ENCODE measurements at places on chromosomes 1 and 21.

DNA sequence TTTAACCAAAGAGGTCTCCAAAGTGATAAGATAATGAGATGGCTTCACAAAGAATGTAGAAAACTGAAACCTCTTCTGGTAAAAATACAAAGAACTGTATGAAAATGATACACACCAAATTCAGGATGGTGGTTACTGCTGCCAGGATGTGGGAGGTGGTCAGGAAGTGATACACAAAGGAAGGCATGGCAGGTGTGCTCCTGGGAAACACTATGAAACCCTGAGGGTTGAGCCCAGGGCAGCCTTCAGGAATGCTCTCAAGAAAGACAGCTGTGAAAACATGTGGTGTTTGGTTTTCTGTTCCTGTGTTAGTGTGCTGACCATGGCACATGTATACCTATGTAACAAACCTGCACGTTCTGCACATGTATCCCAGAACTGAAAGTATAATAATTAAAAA, 109.3 kb downstream of the NTNG1 start:
- DNase-seq, result no peak

DNA sequence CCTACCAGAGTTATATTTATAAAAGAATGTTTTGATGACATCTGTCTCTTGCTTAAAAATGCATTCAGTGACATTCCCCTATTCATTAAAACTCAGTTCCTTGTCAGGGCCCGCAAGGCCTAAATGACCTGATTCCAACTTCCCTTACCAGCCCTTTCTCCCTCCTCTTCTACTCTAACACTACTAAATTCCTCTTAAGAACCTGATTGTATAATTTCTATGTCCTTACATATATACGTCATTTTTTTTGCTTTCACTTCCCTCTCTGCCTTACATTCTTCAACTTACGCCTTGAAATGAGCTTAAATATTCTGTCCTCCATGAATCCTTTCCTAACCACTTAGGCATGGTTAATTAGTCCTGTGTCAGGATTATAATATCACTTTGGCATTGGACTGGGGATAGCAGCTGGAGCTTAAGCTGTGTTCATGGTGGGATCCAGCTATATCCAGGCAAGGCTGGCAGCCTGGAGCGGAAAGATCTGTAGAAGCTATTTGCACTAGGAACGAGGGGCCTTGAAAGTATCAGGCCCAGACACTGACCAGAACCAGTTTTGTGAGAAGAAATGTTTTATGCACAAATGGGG, 360.2 kb upstream of the PTBP2 start:
- DNase-seq, result no peak

- DNase-seq, result no peak
These were observed 314.0 kb downstream of the LMO4 start for GRCh38 chr1:87642581-87643221.

DNA sequence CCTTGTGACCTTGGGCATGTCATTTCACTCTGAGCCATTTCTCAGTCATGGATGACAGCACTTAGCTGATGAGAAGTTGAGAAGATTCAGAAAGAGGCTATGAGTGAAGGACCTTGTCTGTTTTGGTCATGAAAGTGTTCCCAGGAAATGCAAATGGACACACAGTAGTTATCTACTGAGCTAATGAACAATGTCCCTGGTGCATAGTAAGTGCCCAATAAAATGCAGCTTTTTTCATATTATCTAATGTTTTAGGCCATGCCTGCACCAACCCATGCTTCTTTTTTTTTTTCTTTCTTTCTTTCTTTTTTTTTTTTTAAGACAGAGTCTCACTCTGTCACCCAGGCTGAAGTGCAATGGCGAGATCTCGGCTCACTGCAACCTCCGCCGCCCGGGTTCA, 44.4 kb upstream of the EPB41 start:
- DNase-seq, result no peak

GRCh38 chr1:25992689-25993171, 5.1 kb downstream of the PAFAH2 start:
- DNase-seq, result no peak

GRCh38 chr21:23522751-23523150, 2084.5 kb downstream of the MRPL39 start:
- DNase-seq, result no peak

- DNase-seq, result no peak
These were observed 1.1 kb downstream of the KRTAP10-12 start for GRCh38 chr21:44697811-44698734.

GRCh38 chr21:37655611-37656300, 260.5 kb downstream of the KCNJ6 start:
- DNase-seq, result no peak

DNA sequence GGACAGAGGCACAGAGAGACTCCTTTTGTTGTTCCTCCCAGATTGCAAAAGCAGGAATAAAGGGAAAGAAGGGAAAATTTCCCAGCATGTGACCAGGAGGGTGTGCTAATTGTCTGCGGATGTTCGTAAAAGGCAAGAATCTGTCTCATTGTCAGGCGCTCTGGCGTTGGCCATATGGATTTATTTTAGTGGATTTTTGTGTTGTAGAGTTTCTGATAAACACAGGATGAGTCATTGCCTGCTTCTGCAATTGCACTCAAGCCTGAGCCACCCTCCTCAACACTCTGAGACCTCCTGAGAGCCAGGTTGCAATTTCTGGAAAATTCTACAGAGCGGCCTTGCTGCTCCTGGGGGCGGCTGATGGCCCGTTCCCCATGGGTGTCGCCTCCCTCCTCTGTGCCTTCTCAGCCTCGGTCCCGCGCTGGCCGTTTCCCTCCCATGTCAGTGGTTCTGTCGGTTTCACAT, 227.7 kb downstream of the KAZN start:
- peak; percentile 18 for DNase-seq

- DNase-seq, result no peak
These were observed 3.9 kb upstream of the CD247 start for GRCh38 chr1:167522246-167522645.

DNA sequence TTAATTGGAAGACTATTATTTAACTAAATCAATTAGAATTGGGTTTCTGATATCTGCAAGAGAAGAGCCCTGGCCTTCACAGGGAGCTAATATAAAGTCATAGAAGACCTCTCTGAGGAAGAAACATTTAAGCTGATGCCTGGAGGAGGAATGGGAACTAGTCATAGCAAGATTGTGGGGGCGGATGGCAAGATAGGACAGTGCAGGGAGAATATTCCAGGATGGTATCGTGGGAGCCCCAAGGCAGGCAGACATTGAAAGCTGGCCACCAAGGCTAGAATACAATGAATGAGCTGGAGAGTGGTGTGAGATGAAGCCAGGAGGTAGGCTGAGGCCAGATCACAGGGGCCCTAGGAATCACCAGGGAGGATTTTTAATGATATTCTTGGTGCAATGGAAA, 20.8 kb upstream of the MYSM1 start:
- DNase-seq, result no peak

GRCh38 chr1:76862447-76862846, 4.8 kb upstream of the ST6GALNAC5 start:
- peak; percentile 56 for DNase-seq

DNA sequence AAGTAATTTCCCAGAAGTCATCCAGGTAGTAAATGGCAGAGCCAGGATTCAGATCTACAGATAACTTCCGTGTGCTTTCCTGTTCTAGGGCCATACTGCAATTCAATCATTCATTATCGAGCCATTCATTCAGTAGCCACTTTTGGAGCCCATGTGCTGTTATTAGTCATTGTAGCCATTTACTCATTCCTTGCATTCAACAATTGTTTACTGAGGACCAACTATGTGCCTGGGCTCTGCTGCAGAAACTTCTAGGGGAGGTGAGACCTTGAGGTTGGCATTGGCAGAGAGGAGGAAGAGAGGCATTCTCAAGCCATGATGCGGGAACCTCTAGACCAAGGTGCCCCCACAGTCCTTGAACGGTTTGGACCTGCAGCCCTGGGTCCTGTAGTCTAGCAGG, 27.9 kb downstream of the EPHB2 start:
- no peak for DNase-seq

GRCh38 chr1:52460694-52461093, 56.3 kb downstream of the PRPF38A start:
- DNase-seq, result no peak

DNA sequence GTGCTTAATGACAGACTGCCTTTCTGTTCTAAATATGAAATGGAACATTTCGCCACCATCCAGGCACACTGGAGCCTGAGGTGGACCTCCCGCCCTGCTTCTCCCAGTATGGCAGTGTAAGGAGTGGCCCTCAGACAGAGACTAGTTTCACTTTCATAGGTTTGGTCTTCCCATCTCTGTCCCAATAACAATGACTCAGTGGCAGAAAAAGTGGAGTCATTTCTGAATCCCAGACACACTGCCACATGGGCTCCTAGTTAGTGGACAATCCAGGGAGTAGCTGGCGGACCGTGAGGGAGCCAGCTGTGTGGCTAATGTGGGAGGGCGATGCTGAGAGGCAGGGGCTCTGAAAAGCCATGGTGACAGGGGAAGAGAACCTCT, 95.6 kb upstream of the TSPAN2 start:
- DNase-seq, result peak; percentile 85

- DNase-seq, result no peak
These were observed 39.7 kb downstream of the MAP3K21 start for GRCh38 chr1:233367057-233367803.

- no peak for DNase-seq
These were observed 42.1 kb downstream of the POU2F1 start for GRCh38 chr1:167262836-167263235.

DNA sequence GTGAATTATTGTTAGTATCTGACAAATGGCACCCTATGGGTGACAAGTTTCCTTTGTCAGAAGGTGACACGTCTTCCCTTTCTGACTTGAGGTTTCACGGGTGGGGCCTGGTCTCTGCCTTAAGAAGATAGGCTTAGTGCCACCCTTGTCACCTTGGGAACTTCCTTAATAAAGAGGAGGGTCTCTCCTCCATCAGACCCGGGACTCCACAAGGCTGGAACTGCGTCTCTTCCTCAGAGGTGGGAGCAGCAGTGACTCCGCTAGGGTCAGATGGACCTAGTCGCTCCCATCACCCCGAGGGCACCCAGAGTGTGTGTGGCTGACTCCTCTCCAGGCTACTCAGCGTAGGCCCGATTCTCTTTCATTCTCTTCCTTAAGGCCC, 774 bp upstream of the WDTC1 start:
- no peak for DNase-seq

DNA sequence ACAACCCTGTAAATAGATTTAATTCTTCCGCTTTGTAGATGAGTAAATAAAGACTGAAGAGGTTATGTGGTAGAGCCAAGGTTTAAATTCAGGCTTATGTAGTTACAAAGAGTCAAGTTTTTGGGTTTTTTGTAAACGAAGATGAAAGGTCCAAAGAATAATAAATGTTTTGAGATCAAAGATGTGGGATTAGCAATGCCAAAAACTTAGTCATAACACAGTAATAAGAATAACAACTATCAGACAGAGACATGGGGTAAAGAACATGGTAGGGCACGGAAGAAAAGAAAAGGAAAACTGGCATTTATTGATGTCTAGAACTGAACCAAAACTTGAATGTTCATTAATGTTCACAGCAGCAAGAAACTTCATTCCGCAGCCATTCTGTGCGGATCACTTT, 42.9 kb downstream of the EXTL2 start:
- DNase-seq, result no peak

DNA sequence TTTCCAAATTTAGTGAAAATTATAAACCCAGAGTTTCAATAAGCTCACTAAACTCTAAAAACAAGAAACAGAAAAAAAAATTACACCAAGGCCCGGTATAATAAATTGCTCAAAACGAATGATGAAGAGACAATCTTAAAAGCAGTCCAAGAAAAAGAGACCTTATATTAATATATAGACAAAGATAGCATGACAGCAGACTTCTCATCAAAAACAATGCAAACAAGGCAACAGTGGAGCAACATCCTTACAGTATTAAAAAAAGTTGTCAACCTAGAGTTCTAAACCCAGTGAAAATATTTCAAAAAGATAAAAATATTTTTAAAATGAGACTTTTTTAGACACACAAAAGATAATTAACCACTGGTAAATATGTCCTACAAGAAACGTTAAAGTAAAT, 46.7 kb downstream of the KIFAP3 start:
- no peak for DNase-seq

- no peak for DNase-seq
These were observed 14.2 kb downstream of the RIMS3 start for GRCh38 chr1:40651138-40651857.

DNA sequence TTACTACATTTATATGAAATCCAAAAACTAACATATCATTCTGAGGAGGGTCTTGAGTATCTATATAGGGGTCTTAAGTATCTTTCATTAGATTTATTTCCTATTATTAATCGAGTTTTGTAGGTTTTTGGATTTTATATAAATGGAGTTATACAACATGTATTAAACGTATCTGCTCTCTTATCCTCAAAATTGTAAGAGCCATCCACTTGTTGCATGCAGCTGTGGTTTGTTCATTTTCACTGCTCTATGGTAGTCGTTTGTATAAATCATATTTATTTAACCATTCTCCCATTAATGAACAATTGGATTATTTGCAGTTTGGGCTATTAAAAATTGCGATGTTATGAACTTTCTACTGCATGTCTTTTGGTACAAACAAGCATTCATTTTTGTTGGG, 97.1 kb downstream of the ENAH start:
- DNase-seq, result no peak

- DNase-seq, result no peak
These were observed 14.8 kb upstream of the SERINC2 start for GRCh38 chr1:31398246-31398645.

DNA sequence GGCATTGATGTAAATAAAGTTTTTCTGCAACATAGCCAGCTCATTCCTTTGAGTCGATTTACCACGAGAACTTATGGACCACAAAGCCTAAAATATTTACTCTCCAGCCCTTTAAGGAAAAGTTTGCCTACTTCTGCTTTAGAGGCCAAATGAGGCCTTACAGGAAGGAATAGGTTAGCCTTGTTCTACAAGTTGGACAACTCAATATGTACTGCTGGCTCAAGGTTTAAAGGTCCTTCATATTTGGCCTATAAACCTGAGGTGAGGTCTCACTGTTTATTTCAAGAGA, 144.5 kb upstream of the DNAH14 start:
- DNase-seq, result no peak

DNA sequence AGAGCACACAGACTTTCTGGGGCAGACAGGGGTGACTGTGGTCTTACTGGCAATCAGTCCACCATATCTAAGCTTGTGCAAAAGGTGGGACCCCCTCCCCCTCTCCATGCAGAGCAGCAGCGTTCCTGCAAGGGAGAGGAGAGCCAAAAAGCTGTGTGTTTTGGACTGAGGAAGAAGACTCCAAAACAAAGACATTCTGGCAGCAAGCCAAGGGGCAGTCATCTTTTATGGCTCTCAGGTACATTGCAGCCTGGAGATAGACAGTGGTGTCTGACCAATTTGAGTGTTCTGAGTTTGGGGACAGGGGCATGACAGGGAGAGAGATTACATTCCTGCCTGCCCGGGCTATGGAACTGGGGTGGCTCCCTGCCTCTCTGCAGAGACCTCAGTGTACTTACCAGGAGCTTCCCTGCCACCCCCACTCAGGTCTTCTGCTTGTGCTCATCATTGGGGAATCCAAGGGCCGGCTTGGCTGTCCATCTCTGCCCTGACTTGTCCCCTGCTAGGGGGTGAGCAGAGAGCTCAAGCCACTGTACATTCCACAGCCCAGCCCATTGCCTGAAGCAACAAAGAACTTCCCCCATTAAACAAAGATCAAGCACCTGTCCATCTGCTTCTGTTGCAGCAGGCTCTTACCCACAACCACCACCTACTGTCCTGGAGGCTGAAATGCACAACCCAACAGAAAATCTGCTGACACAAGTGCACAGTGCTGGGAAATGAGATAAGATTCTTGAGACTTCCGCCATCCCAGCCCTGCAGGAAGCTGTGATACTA, 131.1 kb downstream of the EVI5 start:
- no peak for DNase-seq

GRCh38 chr1:46188295-46189030, 9.8 kb downstream of the POMGNT1 start:
- DNase-seq, result no peak

- no peak for DNase-seq
These were observed 317.1 kb upstream of the KAZN start for GRCh38 chr1:14281412-14281811.

All from HFFc6 (cell line).